ENCODE measurements at places on chromosomes 7 and 10. TPM values are rescaled to one million over a fixed set of nuclear protein-coding genes. Genes with fewer than 3 reads are reported as not detected.

Gene APBB1IP
- not detected for total RNA-seq

Gene TMEM236
- 0.04 TPM for total RNA-seq

Gene SLC26A5
- not detected for total RNA-seq

Gene EFCAB10
- 2.0 TPM for total RNA-seq

Gene PKD2L1
- not detected for total RNA-seq

Gene SH2D4B
- not detected for total RNA-seq

Gene DRGX
- total RNA-seq: not detected

Gene PLPP4
- 2.0 TPM for total RNA-seq

Gene PRSS2
- not detected for total RNA-seq

Gene TAS2R3
- total RNA-seq: not detected

Gene PRKG1
- 0.16 TPM for total RNA-seq

Gene IDI2
- total RNA-seq: not detected

Gene GBX1
- total RNA-seq: not detected

Gene STRIP2
- total RNA-seq: 15.5 TPM

Gene METTL27
- total RNA-seq: 3.2 TPM

Gene FFAR4
- not detected for total RNA-seq

Gene CELF2
- 3.9 TPM for total RNA-seq

Gene SLIT1
- total RNA-seq: not detected

Gene IGF2BP3
- total RNA-seq: 12.0 TPM

Gene OR9A2
- not detected for total RNA-seq

Gene FAM237B
- total RNA-seq: not detected

Gene KCNH2
- not detected for total RNA-seq

Gene FAM180A
- 0.08 TPM for total RNA-seq

Gene ADAP1
- 9.9 TPM for total RNA-seq

Gene PIP
- not detected for total RNA-seq

Gene MKX
- total RNA-seq: not detected

Gene PALS2
- total RNA-seq: 10.1 TPM

Gene SHLD2
- total RNA-seq: 17.8 TPM
